ENCODE measurements at places on chromosomes 7 and 10.

DNA sequence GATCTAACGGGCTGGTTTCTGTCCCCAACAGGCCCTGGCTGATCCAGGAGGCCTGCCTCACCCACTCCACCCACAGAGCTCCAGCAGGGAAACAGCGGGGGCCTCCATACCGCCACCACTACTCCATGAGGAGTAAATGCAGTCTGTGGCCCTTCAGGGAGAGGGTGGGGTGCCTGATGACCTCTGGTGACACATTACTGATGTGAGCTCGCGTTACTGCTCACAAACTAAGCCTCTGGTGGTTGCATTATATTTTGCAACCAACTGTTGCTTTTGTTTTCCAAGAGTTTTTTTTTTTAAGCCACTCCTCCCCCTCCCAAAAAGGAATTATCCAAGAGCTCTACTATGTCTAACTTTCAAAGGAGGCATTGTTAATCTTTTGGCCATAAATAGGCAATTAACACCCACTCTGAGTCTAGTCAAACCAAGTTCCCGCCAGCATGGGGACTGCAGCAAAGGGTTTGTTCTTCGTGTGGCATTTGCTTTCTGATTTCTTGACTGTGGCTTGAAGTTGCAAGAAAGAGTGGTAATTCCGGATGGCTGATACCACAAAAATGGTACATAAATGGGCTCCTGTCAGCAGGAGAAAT is 72.6 kb downstream of the FAM53B start:
- DNase-seq: no peak

GRCh38 chr7:107173191-107173590 is 4.4 kb downstream of the HBP1 start:
- no peak for DNase-seq

DNA sequence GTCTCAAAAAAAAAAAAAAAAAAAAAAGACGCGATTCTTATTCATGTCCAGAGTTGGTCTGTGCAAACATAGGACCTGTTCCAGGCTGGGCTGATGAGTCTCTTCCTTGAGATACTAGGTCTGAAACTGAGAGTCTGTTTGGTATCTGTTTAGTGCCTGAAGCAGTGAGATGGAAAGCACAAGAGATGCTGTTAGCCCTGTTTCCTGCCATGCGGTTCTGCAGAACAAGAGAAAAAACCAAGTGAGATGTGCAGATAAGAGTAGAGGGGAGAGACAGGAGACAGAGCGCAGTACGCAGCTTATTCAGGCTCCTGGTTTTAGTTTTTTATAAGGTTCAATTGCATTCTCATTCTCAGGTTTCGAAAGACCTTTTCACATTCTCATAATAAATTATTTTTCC is 85.8 kb upstream of the PRKCQ start:
- DNase-seq: no peak

DNA sequence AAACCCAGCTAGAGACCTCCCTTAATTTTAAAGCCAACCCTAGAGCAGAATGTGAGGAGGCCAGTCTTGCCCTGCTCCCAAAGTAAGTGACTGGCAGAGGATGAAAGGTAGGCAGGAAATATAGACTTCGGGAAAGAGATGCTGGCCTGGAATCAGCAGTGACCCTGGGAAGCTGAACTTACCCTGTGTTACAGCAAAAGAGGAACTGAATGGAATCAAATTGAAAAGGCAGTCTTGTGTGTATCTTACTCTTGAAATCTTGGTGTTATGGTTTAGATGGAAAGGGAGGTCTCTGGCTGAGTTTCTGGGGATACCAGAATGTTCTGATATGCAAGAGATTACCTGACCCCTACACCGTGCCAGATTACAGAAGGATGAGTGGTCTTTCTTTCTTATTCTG is 7.9 kb upstream of the CFAP43 start:
- no peak for DNase-seq

DNA sequence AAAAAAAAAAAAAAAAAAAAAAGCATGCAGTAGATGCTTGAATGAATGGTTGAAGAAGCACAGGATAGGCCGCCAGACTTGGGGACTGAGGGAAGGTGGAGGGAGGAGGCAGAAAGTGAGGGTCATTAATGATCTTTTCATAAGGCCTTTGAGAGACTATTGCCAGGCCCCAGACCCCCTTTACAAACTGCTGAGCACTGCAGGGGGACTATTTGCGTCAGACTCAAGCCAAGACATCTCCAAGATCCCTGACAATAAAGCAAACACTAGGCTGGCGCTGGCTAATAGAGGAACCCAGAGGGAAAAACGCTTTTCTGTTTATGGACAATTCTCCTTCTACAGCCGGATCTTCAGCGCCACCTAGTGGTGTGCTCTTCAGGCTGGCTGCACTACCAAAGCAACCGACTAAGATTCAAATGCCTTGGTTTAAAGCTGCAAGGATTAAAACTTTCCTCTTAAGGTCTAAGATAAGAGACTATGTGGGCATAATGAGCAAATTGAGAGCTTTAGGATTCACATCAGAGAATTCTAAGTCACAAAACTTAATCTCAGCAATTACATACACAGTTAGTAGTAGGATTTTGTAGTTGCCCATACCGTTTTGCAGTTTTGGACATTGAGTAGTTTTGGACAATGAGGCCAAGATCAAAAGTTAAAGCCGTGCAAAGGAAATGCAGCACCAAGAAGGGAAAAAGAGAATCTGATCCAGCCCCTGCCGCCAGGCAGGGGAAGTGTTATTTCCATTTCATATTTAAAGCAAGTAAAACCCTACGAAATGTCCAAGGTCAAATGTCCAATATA is 17.9 kb upstream of the AGK start:
- peak; percentile 84 for DNase-seq

GRCh38 chr10:128687408-128687807 is 561.2 kb upstream of the MKI67 start:
- DNase-seq: no peak

GRCh38 chr7:130149281-130150139 is 55.7 kb downstream of the TMEM209 start:
- DNase-seq: peak; percentile 71

DNA sequence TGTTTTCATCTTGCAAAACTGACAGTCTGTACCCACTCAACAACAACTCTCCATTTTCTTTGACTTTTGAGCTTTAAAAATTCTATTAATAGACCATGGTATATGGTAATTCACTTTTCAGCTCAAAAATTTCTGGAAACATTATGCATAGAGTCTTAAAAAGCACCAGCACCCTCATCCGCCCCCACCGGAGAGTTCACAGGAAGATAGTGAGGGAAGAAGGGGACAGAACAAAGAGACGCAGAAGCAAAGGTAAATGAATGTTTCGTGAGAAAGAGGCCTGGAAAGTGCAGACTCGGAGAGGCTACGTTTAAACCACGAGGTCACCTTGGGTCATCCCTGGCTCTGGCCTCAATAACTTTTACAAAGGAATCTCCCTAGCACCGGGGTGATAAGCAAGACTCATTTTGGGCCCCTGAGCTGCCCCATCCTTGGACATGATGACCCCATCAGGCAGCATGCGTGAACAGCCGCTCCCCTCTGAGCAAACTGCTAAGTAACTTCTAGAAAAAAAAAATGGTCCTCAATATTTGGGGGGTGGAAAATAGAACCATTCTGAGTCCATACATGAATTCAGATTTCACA is 96.3 kb downstream of the CPXM2 start:
- no peak for DNase-seq

DNA sequence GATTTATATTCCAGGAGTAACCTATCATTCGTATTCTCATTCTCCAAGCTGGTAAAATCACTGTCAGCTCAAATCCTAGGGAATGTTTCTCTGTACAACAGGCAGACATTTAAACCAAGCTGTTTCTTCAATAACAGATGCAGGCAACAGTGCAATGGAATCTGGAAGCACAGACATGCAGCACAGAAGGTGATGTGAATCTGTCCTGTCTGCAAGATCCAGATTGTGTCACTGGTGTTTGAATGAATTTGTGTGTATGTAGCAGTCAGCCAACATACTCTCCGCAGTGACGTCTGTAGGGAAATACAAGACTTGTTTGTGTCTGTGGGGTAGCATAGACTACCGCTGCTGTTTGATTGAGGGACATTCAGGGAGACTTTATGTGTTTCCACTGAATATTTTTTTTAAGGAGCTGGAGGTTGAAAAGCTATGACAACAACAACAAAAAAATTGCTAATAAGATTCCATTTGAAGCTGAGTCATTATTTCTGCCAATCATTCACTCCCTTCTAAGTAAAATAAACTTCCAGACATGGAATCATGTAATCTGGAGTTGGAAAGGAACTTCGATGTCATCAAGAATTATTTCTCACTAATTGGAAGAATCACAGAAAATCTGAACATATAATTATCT is 122.9 kb upstream of the MYO3A start:
- no peak for DNase-seq

DNA sequence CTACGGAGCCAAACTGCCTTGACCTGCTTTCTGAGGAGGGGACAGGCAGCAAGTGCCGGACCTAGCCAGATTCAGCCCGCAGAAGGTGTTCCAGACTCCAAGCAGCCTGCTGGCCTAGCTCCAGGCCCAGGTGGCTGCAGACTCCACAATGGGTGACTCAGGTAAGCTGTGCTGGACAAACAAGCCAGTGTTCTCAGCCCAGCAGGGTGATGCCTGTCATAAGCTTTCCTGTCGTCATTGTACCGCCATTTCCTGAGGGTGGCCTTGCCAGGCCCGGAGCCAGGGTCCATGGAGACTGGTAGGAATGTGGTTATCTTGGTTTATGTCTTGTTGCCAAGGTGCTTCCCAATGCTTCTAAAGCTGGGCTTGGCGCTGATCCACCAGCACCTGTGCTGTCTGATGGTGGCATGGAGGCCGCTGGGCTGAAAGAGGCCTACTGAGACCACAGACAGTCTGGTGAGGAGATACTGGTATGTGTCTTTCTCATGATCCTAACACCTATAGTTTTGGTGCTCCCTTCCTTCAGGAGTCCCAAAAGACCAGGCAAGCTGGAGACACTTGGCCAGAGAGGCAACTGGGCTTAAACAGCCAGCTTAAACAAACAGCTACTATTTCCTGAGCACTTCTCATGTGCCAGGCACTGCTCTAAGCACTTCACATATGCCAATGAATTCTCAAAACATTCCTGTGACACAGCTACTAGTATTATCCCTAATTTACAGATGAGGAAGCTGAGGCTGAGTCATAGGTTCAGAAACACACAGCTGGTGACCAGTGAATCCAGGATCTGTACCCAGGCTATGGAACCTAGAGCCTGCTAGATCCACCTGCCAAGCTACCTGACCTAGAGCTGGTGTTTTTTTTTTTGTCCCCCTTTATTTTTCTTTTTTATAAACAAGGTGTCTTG is 42.0 kb downstream of the ZC3HC1 start:
- DNase-seq: peak; percentile 67

DNA sequence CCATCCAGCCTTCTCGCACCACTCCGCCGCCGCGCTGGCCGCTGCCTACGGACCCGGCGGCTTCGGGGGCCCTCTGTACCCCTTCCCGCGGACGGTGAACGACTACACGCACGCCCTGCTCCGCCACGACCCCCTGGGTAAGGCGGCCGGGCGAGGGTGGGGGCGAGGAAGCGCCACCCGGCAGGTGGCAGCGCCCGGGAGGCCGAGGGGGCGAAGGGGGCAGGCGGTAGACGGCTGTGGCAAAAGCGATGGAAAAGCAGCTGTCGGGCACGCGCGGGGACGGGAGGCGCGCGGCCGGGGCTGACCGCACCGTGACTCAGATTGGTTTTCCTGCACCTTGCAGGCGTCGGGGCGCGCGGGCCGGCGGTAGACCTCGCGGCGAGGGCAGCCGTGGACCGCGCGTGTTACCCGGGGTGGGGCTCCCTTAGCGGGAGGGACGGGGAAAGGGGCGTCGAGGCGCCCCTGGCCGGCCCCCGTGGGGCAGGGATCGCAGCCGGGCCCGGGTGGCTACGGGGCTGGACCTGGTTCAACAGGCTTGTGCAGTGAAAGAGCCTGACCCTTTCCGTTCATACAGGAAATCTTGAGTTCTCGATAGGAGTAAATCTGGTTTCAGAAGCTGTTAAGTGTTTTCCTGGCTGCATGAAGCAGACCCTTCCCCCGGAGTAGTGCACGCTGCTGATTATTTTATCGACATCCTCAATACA is 608 bp downstream of the HHEX start:
- no peak for DNase-seq

DNA sequence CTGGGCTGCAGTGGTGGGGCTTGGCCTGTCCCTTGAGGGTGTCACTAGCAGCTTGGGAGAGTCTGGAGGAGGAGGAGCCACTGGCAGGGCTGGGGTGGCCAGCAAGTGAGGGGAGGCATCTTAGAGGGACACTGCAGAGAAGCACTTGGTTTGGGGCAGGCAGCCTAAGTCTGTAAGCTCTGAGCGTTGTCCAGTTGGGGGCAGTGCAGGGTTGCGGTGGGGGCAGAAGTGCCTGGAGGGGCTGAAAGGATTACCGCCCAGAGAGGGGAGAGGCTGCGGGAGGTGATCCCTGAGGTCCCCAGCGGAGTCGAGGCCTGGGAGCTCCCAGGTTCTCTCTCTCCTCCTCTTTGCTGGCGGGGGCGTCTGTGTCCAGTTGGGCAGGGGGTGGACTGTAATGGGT is 7.4 kb downstream of the ADCYAP1R1 start:
- no peak for DNase-seq

Data from cerebellum (tissue), 4 donors.